ENCODE measurements at places on chromosomes 12 and 14.

- H3K4me3 ChIP-seq, result no peak within 1 kb of the TSS
- DNase-seq, result no peak
- no peaks in the 10 kb centered on the region for H3K4me1 ChIP-seq
- H3K27me3 ChIP-seq, result peaks cover 11% of the 10 kb centered on the region
- no peak within 1 kb of the TSS for H3K27ac ChIP-seq
Measured at GRCh38 chr14:74426202-74426582, at the start of gene SYNDIG1L. TSS of gene SYNDIG1L (minus strand) at chr14:74426210. CDS start at chr14:74409744, 16,466 bp downstream.

GRCh38 chr12:120228041-120228290 is 27.1 kb upstream of the RPLP0 start:
- H3K36me3 ChIP-seq, result peaks cover 7% of the 10 kb centered on the region
- peaks cover 59% of the 10 kb centered on the region for H3K4me1 ChIP-seq
- no peak overlapping the region for H3K4me3 ChIP-seq
- DNase-seq, result no peak

DNA sequence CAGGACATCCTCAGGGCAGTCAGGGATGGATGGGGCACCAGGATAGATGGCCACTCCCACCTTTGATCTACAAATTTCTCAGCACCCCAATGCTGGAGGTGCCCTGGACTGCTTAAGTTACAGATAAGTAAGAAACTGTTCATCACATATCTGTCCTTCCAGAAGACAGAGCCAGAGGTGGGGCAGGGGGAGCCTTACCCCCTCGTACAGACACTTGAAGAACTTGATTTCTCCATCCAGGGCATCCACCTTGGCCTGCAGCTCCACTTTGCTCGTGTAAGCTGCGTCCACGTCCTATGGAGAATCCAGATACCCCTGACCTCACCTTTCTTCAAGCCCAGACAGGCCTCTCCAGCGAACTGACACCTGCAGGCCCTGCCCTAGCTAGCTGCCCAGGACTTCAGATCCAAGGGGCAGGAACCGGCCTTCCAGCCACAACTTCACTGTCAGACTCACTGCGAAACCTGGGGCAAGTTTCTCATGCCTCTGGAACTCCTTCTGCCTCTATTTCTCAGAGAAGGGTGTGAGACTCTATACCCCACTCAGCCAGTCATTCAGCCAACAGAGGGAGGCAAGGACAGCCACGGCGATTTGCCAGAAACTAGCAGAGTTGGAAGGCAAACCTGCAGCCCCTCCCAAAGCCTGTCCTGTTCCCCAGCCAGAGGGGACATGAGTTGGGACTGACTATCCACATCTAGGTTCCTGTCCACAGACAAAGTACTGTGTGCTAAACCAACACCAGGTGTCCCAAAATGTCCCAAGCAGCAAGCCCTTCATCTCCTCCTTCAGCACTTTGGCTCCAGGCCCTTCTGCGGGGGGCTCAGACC is 3.8 kb downstream of the KRT73 start:
- no peaks in the 10 kb centered on the region for H3K36me3 ChIP-seq
- peaks cover 15% of the 10 kb centered on the region for H3K27me3 ChIP-seq
- H3K4me3 ChIP-seq, result no peak overlapping the region
- H3K4me1 ChIP-seq, result no peaks in the 10 kb centered on the region
- no peak overlapping the region for H3K27ac ChIP-seq
- no peak for DNase-seq

DNA sequence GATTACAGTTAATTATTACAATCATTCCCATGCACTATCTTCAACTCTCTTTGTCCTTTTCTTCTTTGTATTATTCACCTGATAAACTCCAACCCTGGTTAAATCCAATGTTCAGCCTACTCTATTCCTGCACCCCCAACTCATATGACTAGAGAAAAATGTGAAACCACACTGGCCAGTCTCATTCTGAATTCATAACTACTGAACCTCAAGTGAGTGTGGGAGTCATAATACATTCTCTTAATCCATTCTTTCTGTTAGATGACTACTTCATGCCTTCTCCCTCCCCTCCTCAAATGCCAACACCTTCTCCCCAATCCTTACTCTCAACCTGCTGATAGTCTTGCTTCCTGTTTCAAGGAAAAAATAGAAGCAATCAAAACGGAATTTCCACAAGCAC is 22.3 kb upstream of the ITPR2 start:
- no peak for DNase-seq
- H3K4me3 ChIP-seq, result no peak overlapping the region
- H3K27me3 ChIP-seq, result no peaks in the 10 kb centered on the region

DNA sequence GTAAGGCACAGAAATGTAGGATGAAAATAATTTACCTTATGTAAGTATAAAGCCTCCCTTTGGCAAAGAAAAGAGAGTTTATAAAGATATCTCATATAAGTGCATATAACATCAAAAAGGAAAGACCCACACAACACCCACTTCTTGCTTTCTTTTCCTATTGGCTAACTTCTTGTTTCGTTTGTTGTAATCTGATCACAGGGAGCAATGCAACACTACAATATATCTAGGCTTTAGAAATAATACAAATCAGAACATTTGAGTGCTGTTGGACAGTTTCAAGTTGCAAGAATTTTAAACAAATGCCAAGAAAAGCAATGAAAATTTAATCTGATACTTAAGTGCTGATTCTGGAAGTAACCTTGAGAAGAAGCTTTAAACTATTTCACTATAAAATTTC is 1.3 kb downstream of the FGD6 start:
- no peaks in the 10 kb centered on the region for H3K27me3 ChIP-seq
- H3K36me3 ChIP-seq, result peaks cover 14% of the 10 kb centered on the region
- no peak overlapping the region for H3K27ac ChIP-seq
- no peak for DNase-seq

GRCh38 chr14:103899316-103899715 is 28.9 kb upstream of the TDRD9 start:
- DNase-seq, result no peak
- H3K4me3 ChIP-seq, result no peak overlapping the region
- no peaks in the 10 kb centered on the region for H3K36me3 ChIP-seq

DNA sequence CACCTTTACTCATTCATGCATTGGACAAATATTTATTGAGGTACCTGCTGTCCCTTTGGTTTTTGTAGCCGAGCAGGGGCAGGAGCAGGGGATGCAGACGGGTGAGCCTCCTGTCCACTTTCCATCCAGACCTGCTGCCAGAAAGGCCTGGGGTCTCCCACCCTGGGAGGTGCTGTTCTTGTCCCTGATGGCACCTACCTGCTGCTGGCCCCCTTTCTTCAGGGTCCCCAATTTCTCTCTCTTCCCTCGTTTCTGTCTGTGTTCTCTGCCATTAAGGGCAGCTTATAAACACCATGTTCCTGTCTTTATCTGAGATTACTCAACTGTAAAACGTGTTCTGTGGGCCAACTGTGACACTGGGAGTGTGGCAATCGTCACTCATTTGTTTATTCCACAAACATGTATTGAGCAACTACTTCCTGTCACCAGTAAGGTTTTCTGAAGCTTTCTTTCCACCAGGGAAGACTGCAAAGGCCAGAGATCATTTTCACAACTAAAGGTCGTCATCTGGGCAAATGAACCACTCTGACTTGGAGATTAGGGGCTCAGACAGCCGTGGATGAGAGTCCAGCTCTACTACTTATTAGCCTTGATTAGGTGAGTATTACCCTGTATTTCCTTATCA is at the start of gene HAL:
HAL (minus strand) TSS at position 311 of the 625 bp plus-strand sequence. CDS start 434 bp downstream, outside the sequence.
- no peak within 1 kb of the TSS for H3K27ac ChIP-seq
- DNase-seq, result no peak
- no peaks in the 10 kb centered on the region for H3K4me1 ChIP-seq
- peaks cover 13% of the 10 kb centered on the region for H3K36me3 ChIP-seq
- H3K4me3 ChIP-seq, result no peak within 1 kb of the TSS

GRCh38 chr12:68334132-68334531 is 2.0 kb upstream of the MDM1 start:
- H3K27me3 ChIP-seq, result no peaks in the 10 kb centered on the region
- DNase-seq, result no peak
- peaks cover 10% of the 10 kb centered on the region for H3K36me3 ChIP-seq
- peaks cover 5% of the 10 kb centered on the region for H3K4me1 ChIP-seq

- no peak for DNase-seq
- peaks cover 8% of the 10 kb centered on the region for H3K4me1 ChIP-seq
- no peak overlapping the region for H3K4me3 ChIP-seq
- H3K27ac ChIP-seq, result no peak overlapping the region
- no peaks in the 10 kb centered on the region for H3K27me3 ChIP-seq
Measured at GRCh38 chr14:35855876-35856481, 29.8 kb downstream of the BRMS1L start.

GRCh38 chr12:23528316-23528715 is 421.2 kb downstream of the SOX5 start:
- H3K27me3 ChIP-seq, result no peaks in the 10 kb centered on the region
- DNase-seq, result no peak
- H3K4me3 ChIP-seq, result no peak overlapping the region
- H3K4me1 ChIP-seq, result no peaks in the 10 kb centered on the region
- H3K36me3 ChIP-seq, result peaks cover 6% of the 10 kb centered on the region
- H3K27ac ChIP-seq, result no peak overlapping the region

GRCh38 chr12:4378772-4379171 is 740 bp downstream of the FGF23 start:
- DNase-seq, result no peak
- H3K36me3 ChIP-seq, result no peaks in the 10 kb centered on the region
- H3K27ac ChIP-seq, result no peak overlapping the region

GRCh38 chr12:112751844-112752243 is 39.7 kb upstream of the RPH3A start:
- no peak overlapping the region for H3K4me3 ChIP-seq
- H3K36me3 ChIP-seq, result no peaks in the 10 kb centered on the region
- no peak for DNase-seq
- no peak overlapping the region for H3K27ac ChIP-seq
- H3K4me1 ChIP-seq, result no peaks in the 10 kb centered on the region

DNA sequence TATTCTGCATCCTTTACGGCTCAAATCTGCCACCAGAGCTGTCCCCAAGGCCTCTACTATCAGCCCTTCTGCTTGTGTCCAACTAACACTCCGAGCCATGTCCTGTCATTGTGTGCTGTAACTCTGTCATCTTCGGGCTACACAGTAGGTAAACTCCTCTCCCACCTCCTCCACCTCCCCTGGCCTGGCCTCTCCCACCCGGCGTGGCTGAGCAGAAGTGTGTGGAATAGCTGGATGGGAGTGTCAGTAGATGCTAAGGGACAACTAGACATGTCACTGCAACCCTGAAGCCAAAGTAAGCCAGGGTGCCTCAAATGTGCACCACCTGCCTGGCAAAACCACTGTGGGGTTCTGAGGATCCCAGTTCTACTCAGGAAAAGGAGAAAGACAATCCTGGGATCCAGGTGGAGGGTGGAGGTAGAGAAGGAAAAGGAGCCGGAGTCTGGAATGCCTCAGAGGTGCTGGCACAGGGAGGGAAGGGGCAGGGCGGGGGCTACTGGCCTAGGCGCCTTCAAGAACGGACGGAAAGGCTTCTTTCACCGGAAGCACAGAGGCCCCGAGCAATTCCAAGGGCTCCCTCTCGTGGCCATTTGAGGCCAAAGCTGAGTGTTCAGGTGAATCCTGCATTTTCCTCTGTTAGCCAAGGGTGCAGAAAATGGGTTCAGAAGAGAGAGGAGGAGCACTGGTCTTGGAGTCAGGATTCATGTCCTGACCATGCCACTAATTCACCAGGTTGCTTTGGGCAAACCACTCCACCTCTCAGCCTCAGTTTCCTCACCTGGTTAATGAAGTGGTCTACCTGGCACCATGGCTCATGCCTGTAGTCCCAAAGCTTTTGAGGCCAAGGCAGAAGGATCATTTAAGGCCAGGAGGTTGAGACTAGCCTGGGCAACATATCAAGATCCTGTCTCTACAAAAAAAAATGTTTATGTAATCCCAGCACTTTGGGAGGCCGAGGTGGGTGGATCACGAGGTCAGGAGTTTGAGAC is 20.5 kb upstream of the FAM181A start:
- no peak overlapping the region for H3K27ac ChIP-seq
- no peaks in the 10 kb centered on the region for H3K4me1 ChIP-seq

- H3K4me1 ChIP-seq, result peaks cover 6% of the 10 kb centered on the region
- H3K27me3 ChIP-seq, result no peaks in the 10 kb centered on the region
- DNase-seq, result no peak
- H3K27ac ChIP-seq, result no peak overlapping the region
- H3K36me3 ChIP-seq, result peaks cover 21% of the 10 kb centered on the region
- no peak overlapping the region for H3K4me3 ChIP-seq
Measured at GRCh38 chr12:11662369-11662768, 12.9 kb downstream of the ETV6 start.

GRCh38 chr14:100140452-100141078 is 18.9 kb downstream of the DEGS2 start:
- peaks cover 65% of the 10 kb centered on the region for H3K36me3 ChIP-seq
- H3K27ac ChIP-seq, result no peak overlapping the region
- no peaks in the 10 kb centered on the region for H3K27me3 ChIP-seq
- peaks cover 9% of the 10 kb centered on the region for H3K4me1 ChIP-seq
- DNase-seq, result peak; percentile 38

GRCh38 chr12:49866859-49867569 is 24.1 kb upstream of the BCDIN3D start:
- no peak overlapping the region for H3K4me3 ChIP-seq
- peaks cover 66% of the 10 kb centered on the region for H3K27me3 ChIP-seq
- DNase-seq, result peak; percentile 74
- no peaks in the 10 kb centered on the region for H3K4me1 ChIP-seq
